Tibial artery (tissue), 4 donors: ENCODE measurements at places on chromosomes 4 and X.

DNA sequence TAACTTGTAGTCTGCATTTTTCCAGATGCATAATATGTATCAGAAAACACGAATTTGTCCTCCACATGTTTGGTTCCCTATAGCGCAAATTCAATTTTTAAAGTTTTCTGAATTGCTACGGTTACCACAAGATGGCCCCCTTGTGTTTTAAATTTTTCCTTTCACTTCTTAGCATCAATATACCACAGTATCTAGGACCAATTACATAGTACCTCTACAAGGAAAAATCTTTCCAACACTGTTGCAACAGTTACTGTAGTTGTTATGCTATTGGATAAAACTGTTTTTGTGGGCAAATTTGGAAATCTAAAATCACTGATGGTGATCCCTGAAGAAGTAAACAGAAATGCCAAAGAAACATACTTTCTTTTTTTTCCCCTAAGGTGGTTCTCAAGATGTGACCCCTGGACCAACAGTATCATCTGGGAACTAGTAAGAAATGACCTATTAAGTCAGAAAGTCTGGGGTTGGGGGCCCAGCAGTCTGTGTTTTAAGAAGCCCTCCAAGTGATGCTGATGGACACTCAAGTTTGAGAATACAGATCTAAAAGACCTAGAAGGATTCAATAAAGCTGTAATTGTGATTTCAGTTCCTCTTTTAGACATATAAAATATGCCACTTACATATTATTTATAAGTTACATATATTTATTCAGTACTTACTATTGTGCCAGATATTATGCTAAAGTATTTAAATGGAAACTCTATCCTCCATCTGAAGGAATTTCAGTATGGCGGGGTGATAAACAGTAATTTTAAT, 3.1 kb downstream of the ZGRF1 start:
- DNase-seq: no peak

GRCh38 chr4:185322803-185323202, 72.9 kb downstream of the LRP2BP start:
- DNase-seq: no peak

GRCh38 chrX:108736509-108737479, at the start of gene IRS4:
Gene IRS4 (minus strand): TSS chrX:108736563.
- DNase-seq: peak; percentile 64

DNA sequence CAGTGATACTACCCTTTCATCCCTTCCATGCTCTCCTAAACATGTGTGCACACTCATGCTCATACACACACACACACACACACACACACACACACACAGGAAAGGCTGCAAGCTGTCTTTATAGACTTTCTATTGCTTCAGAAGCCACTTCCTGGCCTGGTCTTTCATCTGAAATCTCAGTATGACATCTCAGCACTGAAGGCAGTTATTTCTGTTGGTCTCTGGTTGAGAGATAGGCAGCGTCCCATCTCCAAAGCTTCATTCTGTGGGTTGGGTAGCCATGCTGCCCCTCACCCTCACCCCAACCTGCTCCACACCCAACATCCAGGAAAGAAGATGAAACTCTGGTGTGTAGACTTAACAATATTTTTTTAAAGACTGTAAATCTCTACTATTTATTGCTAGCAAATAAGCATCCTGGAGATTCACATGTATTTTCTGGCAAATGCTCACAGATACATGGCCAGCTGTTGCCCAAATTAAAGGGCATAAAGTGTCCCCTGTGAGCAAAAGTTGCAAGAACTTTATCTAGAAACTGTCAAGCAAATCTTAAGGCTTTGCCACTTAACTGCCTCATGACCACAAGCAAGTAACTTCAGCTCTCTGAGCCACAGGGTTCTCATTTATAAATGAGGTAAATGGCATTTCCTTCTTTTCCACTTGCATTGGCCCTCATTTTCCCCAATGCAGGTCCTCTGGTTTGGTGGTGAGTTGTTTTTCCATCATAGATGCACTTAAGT, 189.8 kb upstream of the AFF2 start:
- DNase-seq: no peak

DNA sequence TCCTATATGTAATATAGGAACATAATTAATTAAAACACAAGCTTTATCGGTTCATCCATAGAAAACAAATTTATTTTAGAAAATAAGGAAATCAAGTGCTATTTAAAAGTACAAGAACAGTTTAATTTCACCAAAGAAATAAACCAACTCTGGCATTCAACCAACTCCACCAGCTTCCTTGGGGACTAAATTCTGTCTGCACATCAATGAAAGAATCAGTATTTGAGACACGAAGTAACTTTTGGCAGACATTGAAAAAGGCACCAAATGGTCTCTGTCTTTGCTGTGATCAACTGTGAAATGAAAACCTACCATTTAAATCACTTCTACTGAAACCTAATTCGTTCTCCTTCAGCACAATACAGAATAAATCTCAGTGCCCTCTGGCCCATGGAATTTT, 719.7 kb upstream of the GRIA3 start:
- no peak for DNase-seq

DNA sequence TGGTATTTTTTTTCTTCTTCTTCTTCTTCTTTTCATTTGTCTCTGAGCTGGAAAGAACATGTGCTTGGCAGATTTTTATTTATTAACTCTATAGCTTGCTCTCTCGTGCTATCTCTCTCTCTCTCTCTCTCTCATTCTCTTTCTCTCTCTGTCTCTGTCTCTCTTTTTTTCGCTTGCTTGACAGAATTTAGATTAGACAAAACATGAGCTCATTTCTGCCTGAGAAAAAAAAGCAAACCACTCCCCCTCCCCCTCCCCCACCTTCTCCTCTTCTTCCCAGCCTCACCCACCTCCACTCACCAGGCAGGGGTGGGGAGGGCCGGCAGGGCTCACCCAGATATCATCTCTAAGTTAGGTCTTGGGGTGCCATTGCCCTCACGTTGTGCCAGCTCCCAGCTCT, 81.5 kb downstream of the PJA1 start:
- no peak for DNase-seq

GRCh38 chr4:76964769-76965168, 15.2 kb downstream of the SEPTIN11 start:
- DNase-seq: no peak

DNA sequence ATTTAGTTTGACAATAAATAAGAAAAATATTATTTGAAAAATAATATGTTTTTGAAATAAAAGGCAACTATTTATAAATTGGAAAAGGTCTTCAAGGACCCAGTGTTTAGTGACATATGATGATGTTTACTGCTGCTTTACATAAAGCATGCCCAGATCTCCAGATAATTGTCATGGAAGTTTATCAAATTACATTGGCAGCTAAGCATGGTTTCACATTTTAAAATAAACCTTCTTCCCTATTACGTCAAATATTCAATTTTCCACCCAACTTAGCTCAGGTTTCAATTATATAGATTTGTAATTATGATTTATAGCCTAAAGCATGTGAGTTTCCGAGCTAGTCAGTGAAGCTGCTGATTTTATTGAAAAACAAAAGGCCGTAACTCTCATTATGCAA, 417.2 kb downstream of the CFAP47 start:
- DNase-seq: no peak

- DNase-seq: no peak
Measured at GRCh38 chr4:71026086-71026485, 32.6 kb downstream of the DCK start.

DNA sequence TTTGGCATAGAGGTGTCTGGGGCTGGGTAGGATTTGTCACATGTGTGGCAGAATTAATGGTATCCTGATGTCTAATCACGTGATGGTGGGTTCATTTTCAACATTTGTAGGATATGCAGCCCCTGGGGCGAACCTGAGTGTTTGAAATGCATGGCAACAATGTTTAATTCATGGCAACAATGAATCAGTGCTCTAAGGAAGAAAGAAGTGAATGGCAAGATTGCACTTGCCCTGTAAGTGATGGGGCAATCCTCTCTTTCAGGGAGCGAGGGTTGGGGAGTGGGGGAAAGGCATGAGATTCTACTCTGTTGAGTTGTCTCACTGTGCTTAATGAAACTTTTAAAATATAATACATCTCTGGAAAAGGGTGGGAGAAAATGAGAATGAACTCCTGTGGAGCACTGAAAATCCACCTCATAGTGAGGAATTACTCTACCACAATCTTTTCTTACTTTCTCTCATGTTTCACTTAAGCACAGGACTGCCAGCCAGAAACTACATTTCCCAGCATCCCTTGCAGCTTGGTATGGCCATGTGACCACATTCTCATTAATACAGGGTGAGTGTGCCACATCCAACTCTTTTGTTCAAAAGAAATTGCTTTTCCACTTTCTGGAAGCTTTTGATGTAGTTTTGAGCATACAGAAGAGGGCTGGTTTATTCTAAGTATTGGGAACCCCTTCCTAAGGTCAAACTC, 64.0 kb upstream of the PGM2 start:
- no peak for DNase-seq

DNA sequence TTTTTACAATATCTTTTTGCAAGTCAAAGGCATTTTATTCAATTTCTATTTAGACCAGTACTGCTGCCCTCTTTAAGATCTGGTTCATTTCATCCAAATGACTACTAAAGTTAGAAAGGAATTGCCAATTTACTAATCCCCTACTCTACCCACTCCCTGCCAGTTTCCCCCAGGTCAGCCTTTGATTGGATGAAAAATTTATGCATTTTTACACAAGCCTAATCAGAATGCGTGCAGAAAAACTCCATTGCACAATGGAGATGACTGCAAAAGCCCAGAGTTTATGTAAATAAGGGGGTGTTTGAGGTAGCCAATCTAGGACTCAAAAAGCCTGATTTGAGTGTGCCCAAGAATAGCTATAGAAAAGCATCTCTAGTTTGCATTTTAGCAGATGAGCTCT, 310.6 kb downstream of the PABPC4L start:
- no peak for DNase-seq

DNA sequence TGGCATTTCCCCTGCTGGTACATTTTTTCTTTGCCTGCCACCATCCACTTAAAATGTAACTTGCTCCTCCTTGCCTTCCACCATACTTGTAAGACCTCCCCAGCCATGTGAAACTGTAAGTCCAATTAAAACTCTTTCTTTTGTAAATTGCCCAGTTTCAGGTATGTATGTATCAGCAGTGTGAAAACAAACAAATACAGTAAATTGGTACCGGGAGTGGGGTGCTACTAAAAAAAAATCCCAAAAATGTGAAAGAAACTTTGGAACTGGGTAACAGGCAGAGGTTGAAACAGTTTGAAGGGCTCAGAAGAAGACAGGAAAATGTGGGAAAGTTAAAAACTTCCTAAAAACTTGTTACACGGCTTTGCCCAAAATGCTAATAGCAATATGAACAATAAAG, 16.3 kb downstream of the ARHGEF9 start:
- no peak for DNase-seq

GRCh38 chrX:51047950-51048349, 137.4 kb downstream of the BMP15 start:
- DNase-seq: no peak

- peak; percentile 24 for DNase-seq
Measured at GRCh38 chr4:609400-610050, 15.8 kb upstream of the PDE6B start.

- no peak for DNase-seq
Measured at GRCh38 chr4:10639664-10640063, 44.9 kb downstream of the CLNK start.

- no peak for DNase-seq
Measured at GRCh38 chr4:174318829-174319764, 35.4 kb downstream of the CEP44 start.

- DNase-seq: no peak
Measured at GRCh38 chr4:164819366-164819765, 57.6 kb upstream of the APELA start.
